ENCODE measurements at places on chromosomes 4 and X.

- no peak for DNase-seq
Observed at GRCh38 chr4:996997-997374, 3.8 kb upstream of the SLC26A1 start.

DNA sequence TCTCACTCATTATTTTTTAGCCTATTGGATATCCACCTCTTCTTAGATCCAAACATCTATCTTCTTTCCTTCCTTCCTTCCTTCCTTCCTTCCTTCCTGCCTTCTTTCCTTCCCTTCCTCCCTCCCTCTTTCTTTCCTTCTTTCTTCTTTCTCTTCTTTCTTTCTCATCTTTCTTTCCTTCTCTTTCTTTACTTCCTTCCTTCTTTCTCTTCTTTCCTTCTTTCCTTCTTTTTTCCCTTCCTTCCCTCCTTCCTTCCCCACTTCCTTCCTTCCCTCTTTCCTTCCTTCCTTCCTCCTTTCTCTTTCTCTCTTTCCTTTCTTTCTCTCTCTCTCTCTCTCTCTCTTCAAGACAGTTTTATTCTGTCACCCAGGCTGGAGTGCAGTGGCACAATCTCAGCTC lies 1239.8 kb downstream of the PCDH7 start:
- no peak for DNase-seq

DNA sequence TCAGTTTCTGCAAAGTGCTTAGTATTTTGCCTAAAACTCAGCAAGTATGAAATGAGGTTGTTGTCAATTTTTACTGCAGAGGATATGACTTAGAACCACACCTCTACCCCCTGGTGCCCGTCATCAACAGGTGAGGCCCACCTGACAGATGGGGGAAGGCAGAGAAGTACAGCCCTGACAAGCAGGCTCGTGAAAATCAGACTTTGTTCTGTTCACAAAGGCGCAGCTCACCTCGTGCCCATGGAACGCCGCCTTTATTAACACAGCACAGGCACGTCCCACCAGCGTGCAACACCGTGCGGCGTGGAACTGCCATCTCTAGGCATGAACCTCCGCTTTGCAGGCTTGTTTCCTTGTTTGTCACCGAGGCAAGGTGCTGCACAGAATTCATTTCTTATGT lies 13.3 kb downstream of the CYP4V2 start:
- DNase-seq = no peak

GRCh38 chr4:125013891-125014290 lies 300.9 kb upstream of the FAT4 start:
- no peak for DNase-seq

DNA sequence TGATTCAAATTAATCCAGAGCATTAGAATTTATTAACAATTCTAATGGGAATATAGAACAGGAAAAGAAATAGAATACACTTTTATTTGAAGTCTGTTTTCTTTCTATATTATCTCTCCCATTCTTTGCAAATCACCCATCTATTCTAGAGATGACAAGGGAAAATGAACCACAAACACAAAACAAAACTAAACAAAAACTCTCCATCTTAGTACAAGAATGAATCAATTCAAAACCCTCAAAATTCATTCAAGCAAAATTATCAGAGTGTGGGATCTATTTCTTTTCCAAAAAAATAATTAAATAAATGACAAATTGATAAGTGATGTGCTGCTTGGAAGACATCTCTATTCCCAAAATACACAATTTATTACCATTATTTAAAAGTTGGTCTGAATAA lies 400.1 kb upstream of the NWD2 start:
- DNase-seq = no peak

DNA sequence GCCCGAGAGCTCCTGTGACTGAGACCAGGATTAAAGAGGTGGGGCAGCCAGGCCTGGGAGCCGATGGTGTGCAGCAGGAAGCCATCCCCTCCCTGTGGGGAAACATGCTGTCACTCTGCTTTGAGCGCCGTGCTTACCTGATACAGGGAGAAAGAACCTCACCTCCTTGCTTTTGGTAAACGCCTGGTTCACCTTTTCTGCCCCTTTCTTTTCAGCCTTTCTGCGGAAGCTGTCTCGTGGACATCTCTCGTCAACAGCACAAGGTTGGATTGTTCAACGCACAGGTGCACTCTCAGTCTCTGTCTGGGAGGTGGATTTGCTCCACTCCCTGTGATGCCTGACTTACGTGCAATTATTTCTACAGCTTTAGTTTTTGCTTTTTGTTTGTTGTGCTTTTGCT lies 12.0 kb downstream of the ZFYVE28 start:
- no peak for DNase-seq

DNA sequence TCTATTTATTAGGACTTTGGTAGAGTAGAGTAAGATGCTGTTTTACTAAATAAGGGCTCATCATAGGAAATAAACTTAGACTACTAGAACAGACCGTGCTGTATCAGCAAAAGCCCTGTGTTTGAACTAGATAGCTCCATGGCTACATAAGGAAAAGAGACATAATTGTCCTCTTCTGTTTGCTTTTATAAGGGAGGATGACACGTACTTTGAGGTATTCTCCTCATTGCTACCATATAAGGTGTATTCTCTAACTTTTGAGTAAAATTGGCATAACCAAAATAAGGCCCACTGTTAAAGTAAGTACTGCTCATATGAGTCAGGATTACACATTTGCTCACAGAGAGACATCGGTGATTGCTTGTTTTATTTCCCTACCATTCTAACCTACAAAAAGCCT lies 64.3 kb downstream of the PDLIM5 start:
- no peak for DNase-seq

DNA sequence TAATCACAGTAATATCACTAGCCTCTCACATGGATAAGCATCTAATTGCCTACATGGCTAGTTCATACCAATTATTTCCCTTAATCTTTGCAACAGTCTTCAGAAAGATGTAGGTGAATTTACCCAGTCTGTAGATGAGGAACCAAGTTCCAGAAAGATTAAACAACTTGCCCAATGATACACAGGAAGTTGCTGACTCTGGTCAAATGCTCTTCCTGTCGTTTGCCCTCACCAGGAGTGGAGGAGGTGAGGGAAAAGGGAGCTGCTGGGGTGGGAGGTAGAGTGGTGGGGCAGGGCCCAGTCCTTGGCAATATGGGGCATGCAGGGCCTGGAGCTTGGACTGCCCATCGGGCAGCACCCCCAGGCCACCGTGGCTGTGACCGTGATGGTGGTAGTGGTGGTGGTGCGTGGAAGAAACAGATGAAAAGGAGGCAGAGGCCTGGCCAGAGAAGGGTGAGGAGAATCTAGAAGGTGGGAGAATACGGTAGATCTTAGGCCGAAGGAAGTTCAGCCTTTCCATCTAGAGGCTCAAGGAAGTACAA lies 2.3 kb upstream of the KDM5C start:
- no peak for DNase-seq

DNA sequence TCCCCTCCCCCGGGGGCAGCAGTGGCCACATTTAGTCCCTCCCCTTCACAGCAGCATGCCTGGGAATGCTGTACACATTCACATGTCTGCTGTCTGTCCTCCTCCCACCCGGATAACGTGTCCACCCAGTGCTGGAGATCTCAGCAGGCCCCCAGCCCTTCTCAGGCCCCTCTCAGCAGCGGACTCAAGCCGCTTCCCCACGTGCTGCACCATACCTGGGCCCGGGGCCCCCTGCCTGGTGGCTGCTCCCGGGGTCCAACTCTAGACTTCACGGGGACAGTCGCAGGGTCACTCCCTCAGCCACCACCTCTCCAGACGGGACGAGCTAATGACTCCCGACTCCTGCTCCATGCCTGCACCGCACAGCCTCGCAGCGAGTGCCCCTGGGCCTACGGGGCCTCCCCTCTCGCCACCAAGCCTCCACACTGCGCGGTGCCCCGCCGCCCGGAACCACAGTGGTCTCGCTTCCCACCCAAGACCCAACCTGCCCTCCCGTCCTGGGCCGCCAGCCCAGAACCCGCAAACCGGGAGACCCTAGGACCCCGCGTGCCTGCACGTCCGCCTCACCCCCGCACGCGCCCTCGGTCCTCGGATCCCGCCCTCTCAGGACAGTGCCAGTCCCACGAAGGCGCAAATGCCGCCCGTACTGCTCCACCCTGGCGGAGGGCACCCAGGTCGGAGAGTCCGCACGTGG lies 1.3 kb upstream of the PCGF3 start:
- no peak for DNase-seq

- no peak for DNase-seq
Observed at GRCh38 chr4:616091-616490, 9.3 kb upstream of the PDE6B start.

- DNase-seq = no peak
Observed at GRCh38 chr4:161321706-161322105, 842.1 kb downstream of the FSTL5 start.

- DNase-seq = no peak
Observed at GRCh38 chr4:146545102-146545501, 23.4 kb upstream of the SLC10A7 start.

- no peak for DNase-seq
Observed at GRCh38 chr4:184395971-184396391, 78.4 kb downstream of the IRF2 start.

- peak; percentile 28 for DNase-seq
Observed at GRCh38 chr4:81913427-81913879, 441.7 kb upstream of the RASGEF1B start.

GRCh38 chrX:23939203-23939602 lies 31.4 kb downstream of the CXorf58 start:
- no peak for DNase-seq

DNA sequence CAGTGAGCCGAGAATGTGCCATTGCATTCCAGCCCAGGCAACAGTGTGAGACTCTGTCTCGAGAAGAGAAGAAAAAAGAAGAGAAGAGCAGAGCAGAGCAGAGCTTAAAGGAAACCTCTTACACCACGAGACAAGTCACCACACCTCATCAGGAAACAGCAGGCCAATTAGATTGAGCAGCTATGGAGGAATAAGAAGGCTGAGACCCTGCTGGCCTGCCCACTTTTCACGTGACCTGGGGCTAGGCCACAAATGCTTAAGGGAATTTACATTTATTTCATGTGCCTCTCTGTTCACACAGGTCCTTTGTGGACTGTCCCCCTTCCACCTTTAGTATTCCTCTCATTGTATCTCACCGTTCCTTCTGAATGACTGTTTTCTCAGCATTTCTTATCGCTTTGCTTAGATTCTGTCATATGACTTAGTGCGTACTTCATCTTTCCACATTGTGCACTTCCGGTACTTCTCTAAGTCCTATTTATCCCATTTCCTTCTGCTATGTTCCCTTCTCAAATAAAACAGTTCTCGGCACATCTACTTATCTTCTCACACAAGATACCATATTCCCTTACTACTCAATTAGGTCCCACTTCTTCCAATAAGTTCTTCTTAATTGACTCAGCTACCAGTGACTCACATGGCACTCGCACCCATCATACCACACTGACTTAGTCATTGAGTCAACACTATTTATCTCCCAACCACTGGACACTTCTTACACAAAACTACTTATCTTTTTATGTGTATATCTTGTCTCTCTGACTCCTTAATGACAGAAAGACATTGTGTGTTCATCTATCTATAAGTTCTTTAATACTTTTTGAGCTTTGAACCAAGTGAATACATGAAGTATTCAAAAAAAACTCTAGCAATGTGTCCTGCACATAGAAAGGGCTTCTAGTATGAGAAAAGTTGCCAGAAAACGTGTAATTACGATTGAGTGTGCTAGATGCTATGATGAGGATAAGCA lies 11.0 kb downstream of the CUL4B start:
- DNase-seq = no peak

DNA sequence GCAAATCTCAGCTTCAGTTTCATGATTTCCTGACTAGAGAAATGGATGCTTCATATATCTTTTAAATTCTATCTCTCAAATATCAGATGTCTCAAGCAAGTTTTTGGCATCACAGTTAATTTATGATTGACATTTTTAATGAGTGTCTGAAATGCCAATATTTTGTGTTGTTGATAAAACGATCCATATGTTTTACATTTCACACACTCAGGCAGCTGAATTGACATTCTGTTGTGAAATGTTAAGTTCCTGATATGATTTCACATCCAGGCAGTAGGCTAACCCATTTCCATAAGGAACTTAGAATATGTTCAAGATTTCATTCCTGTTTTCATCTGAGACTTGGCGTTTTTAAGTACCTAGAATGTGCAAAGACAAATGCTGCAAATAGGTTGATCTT lies 650.6 kb downstream of the PCDH18 start:
- no peak for DNase-seq

DNA sequence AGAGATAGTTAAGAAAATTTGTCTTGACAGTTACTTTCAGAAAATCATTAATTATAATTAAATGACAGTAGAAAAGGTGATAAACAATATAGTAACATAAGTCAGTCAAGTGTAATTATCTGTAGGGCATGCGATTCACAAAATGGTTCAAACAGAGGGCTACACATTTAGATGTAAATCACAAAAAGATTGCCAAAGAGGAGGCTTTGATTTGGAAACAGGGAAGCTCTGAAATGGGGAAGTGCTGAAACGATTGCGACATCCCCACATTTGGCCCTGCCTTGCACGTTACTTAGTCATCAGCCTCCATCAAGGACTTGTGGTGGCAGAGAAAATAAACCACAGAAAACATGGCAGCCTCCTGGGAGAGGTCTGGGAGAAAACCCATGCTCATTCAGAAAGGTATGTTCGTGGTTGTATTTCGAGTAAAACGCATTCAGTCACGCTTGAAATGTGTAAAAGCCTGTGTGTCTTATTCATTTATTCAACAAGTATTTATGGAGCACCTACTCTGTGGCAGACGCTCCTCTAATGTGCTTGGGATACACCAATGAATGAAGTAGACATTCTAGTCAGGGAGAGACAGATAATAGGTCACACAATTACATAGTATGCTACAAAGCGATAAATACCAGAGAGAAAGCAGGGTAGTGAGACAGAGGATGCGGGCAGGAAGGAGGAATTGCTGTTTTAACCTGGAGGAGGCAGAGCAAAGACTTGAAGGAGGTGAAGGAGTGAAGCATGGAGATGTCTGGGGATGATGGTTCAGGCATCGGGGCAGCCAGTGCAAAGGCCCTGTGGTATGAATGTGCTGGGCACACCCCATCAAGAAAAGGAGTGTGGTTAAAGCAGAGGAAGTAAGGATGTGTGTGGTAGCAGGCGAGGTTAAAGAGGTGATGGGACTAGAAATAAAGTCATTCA lies 7.8 kb downstream of the RBM47 start:
- DNase-seq = peak; percentile 18

DNA sequence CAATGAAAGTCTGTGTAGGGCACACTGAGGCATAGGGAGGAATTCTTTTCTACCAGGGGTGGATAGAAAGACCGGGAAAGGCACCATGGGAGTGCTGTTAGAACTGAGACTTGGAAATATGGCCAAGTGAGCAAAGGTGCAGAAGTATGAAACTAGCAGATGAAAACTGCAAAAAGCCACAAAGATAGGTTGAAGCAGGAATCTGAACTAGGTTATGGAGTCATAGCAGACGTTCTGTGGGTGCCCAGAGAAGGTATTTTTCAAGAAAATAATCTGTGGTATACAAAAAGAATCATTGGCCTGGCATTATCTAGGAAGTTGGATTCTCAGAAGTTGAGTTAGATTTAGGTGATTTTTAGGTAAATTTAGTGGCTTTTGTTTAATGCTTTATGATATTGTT lies 48.5 kb downstream of the SMAD1 start:
- DNase-seq = no peak

GRCh38 chr4:168021666-168022065 lies 70.7 kb upstream of the ANXA10 start:
- DNase-seq = no peak
